ENCODE measurements at places on chromosomes 11 and 22.

GRCh38 chr11:83819931-83820549, 533.9 kb upstream of the CCDC90B start:
- DNase-seq = no peak

DNA sequence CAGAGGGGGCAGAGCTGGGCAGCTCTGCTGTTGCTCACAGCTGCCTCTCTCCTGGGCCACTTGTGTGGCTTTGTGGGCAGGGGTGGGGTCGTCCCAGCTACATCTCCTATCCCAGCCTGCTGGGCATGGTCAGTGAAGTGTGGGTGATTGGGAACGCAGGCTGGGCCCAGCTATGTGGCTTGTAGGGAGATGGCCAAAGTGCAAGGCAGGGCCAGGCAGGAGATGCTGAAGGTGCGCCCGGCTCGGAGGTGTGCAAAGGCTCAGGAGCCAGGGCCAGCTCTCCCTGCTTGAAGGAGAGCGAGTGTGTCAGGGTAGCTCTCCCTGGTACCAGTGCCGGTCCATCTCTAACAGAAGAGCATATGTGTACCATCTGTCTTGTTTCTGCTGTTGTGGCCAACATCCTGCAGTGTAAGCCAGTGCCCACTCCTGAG, 8.4 kb upstream of the RANBP1 start:
- DNase-seq = no peak

- DNase-seq = no peak
These were observed 2.5 kb downstream of the OR6X1 start for GRCh38 chr11:123751781-123752180.

DNA sequence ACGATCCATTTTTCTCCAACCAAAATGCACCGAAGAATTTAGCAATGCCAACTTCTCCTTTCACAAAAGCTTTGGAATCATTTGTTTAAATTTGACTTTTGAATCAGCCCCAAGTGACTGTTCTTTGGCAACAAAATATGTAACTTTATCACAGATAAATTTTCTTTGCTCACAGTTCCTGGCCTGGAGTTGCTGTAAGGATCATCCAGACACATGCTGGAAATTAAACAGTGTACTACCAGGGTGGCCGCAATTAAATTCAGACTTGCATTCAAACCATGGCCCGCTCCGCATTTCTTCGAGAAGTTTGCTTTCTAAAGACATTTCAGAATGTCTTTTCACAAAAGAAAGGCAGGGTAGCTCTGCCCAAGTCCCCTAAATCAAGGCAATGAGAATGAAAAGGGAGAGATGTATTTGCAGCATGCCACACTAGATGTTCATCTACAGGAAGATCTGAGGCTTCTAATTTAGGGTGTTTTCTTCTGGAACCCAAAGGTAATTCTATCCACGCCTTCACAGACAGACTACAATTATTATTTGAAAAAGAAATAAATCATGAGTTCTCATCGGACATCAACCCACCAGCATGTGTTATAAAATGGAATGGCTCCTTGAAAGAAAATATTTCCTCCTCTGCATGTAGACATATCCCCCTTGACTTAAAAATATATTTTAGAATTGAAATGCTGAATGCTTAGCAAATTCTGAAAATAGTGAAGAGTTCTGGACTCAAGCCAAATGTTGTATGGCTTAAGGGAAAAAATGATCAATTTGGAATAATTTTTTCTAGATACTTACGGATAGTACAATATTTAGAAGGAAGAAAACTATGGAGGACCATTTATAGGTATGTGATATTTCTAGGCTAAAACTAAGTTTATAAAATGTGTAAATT, 189.7 kb upstream of the BLID start:
- no peak for DNase-seq

- no peak for DNase-seq
These were observed 878 bp downstream of the RRAS2 start for GRCh38 chr11:14357881-14358728.

- DNase-seq = no peak
These were observed 77.7 kb downstream of the MORC2 start for GRCh38 chr22:30890686-30891442.

GRCh38 chr11:27945348-27945747, 162.6 kb downstream of the KIF18A start:
- no peak for DNase-seq

GRCh38 chr11:127552446-127552845, 551.9 kb upstream of the KIRREL3 start:
- DNase-seq = no peak

- no peak for DNase-seq
These were observed 1.5 kb downstream of the SYN3 start for GRCh38 chr22:33056690-33057089.

DNA sequence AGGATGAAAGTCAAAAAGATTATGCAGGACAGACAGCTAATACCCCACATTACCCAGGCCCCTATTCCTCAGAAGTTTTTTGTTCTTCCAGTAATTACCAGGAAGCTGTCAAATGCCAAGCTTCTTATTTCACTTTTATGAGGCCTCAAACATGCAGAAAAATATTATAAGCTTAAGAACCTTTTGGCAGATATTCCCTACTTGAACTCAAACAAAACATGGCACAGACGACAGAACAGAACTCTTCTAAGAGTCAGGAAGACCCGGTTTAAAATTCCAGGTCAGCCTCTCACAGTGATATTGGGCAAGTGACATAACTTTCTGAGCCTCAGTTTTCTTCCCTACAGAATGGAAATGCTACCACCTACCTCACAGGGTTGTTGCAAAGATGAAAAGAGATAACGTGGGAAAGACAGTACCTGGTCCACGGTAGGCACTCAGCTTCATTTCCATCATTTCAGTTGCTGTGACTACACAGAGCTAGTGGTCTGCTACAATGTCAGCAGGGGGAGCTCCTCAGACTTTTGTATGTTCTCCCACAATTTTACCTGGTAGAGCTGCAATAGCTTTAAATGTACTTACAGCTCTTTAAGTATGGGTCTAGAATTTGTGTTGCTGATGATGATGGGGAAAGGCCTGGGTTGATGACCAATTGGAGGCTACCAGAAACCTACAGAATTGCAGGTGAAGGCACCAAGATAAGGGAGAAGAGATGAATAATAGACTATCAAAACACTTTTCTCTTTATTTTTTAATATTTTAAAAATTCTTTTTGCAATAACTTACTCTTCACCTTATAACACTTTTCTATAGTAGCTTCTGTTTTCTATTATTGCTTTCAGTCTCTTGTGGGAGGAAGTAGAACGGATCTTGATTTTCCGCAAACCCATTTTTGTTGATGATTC, 98.3 kb upstream of the CHRM4 start:
- DNase-seq = no peak

- DNase-seq = peak; percentile 92
These were observed 61.9 kb downstream of the MED15 start for GRCh38 chr22:20569059-20570058.

DNA sequence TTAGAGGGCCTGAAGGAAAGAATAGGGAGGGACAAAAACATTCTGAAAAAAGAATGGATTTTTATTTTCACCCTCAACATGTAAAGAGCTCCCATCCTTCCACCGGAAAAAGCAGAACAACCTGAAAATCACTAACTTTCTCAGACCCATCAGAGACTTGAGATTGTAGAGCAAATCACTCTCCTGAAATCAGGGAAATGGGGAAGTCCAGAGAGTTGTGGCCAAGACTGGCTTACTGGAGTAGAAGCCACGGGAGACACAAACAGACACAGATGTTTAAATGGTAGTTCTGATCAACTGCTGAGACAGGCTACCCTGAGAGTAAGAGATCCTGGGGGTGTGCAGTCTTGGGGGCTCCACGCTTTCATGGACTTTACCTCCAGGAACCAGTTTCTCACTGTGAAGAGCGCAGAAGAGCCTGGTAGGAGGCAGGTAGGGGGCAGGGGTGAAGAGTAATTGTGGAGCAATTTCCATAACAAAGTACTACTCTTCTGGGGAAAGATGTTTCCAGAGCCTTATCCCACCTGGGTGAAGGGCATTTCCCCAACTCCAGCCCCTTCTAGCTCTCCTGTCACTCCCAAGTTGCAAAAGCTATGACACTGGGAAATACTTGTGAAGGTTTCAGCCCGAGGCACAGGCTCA, 47.1 kb downstream of the ASCL2 start:
- no peak for DNase-seq

DNA sequence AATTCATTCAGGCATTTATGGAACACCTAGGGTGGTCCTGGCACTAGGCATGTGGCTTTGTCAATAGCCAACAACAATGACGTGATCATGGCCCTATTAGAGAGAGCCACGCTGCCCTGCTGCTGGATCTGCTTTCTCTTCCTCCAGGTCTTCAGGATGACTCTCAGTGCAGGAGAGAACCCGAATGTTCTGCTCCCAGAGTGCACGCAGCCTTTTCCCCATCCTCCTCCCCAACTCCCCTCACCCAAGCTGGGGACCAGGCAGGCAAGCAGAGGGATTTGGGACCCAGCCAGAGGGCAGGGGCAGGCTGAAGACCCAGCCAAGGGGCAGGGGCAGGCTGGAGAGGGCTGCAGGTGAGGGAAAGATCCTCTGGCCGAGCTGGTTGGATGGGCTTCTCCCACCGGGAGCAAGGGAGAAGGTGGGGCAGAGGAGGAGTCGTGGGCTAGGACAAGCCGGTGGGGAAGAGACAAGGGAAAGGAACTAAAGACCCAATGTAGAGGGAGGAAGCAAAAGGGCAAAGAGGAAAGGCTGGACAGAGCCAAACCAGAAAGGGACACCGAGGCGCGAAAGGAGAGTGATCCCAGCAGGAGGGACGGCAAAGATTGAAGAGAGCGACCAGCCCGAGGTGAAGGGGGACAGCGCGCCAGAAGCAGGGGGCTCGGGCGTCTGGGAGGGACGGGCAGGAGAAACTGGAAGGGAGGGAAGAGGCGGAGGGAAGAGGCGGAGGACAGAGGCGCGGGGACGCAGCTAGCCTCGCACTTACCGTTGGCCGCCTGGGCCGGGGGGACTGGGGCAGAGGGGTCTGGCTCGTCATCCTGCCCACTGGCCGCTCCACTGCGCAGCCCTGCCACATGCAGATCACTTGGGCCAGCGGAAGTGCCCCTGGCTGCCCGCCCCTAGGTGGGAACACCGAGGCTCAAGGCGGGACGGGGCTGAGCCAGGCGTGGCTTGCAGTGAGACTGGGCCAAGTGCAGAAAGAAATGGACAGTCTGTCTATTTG, at the start of gene KCTD14:
TSS of gene KCTD14 (minus strand) at position 880 of the 1,000 bp plus-strand sequence. CDS start at position 853, 27 bp downstream.
- no peak for DNase-seq

- no peak for DNase-seq
These were observed 147.9 kb upstream of the LUZP2 start for GRCh38 chr11:24348908-24349307.

DNA sequence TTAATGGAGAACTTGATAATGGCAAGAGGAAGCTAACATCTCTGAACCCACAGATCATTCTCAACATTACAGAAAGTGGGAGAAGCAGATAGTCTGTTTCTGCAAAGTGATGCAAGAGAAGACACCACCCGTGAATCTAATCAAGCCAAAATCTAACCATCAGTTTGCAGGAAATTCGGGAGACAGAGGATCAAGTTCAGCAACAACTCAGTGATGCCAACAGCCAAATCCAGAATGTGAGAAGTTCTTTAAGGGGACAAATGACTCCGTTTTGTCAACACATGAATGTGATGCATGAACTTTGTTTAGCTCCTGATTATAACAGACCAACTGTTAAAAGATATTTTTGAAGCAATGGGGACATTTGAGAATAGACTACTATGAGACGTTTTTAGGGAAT, 95.2 kb upstream of the LDLRAD3 start:
- no peak for DNase-seq

DNA sequence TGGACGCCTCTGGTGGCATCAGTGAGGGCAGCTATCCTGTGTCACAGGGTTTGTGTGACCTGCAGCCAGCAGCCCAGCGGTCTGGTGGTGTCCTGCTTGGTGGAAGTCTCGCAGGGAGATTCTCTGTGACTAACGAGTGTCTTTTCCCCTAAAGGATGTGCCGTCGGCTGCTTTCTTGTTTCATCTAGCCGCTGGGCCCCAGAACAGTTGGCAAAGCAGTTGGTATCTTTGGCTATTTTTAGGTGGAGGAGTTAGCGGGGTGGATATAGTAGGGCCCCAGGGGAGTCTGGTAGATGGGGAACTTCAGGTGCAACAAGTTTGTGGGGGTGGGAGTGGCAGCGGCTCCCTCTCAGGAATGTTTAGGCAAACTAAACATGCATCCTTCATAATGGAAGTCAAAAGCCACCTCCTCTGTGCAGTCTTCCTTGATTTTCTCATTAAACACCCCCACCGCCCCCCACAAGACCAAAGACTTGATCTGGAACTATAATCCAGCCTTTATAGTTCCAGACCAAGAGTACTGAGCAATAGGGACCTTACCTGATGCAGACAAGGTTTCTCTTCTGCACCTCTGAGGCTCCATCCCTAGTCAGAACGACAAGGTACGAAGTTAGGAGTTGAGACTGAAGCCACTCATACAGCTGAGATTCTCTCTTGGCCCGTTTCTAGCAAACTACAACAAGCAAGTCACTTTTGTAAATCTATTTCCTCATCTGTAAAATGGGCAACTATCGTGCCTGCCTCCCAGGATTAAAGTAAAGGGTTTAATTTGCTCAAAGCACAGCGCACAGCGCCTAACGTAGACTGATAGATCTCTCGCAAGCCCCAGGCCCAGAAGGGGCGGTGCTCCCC, 1.1 kb upstream of the PELI3 start:
- DNase-seq = no peak

- no peak for DNase-seq
These were observed 13.0 kb downstream of the GALNT18 start for GRCh38 chr11:11608783-11609232.

DNA sequence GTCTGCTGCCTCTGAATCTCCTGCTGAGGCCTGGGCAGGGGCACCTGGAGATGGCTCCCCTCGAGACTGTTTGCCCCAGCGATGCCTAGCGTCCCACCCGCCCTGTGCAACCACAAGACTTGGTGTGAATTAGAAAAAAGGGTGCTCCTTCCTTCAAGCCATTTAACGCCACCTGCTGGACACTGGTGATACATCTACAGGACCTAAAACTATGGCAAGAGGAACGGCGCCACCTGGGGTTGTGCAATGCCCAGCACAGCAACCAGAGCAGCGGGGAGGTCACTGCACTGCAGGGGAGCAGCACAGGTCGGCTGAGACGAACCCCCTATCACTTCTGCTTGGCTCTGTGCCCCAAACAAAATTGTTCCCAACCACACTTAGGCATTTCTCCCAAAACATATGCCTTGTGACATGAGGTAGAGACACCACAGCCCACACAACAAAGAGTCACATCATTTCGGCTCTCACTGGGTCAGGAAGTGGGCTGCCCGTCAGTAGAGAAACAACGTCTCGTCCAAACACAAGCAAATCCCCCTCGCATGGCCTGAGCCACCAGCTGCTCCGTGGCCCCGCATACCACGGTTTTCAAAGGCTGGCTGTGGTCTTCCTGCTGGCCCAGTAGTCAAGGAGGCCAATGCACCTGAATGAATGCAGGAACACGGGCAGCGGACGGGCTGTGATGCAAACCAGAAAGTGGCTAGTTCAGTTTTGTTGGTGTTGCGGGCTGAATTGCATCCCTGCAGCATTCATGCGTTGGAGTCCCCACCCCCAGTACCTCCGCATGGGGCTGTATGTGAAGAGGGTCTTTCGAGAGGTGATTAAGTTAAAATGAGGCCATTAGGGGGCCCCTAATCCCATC, 171.9 kb downstream of the SHANK2 start:
- peak; percentile 13 for DNase-seq

Measured in epithelial cell of proximal tubule (primary cell).